HEK293T (cell line): ENCODE measurements at places on chromosomes 11 and 22.

DNA sequence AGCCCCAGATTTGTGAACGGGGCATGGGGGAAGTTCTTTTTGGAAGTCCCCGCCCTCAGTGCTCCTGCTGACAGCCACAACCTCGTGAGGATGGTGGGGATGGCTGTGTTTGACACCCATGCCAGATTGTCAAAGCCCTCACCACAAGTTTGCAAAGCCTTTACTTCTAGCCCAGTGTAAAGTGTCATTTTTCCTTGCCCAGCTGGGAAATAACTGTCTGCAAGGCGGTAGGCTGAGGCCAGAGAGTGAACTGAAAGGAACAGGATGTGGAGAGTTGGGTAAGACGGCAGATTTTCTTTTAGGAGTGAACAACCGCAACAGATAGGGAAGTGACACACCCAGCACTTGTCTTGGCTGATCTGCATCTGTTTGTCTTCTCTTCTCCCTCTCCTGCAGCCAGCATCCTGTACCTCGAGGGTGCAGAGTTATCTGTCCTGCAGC lies 13.6 kb downstream of the IL17RA start:
- no peak for DNase-seq

DNA sequence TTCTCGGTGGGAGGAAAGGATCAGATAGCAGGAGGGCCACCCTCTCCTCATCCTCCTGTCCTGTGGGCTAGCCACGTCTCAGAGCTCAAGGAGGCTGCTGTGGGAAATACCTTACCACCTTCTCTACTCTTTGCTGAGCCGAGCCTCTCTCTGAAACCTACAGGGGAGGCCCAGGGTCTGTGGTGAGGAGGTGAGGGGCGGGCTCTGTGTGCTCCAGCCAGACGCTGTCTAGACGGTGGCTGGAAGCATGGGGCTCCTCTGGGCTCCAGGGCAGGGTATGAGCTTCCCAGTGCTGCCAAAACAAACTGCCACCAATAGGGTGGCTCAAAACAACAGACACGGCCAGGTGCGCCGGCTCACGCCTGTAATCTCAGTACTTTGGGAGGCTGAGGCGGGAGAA lies 5.5 kb upstream of the TMPRSS6 start:
- DNase-seq = no peak

DNA sequence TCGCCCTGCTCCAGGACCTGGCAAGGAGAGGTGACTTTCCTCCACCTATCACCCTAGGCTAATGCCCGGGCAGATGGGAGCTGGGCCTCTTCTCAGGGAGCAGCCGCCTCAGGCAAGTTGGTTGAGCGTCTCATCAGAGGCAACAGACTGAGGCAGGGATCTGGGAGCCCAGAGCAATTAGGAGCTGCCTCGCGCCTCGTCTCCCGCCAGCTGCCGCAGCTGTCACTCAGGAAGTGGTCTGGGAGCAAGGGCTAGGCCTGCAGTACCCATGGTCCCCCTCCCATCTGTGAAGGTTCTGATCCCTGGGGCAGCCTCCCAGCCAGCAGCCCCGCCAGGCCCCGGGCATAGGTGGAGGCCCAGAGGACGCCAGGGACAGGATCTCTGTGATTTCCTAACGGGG lies 4.6 kb upstream of the CABP7 start:
- DNase-seq = no peak

- DNase-seq = no peak
These were observed 65.6 kb downstream of the OR4C45 start for GRCh38 chr11:50098186-50098725.

DNA sequence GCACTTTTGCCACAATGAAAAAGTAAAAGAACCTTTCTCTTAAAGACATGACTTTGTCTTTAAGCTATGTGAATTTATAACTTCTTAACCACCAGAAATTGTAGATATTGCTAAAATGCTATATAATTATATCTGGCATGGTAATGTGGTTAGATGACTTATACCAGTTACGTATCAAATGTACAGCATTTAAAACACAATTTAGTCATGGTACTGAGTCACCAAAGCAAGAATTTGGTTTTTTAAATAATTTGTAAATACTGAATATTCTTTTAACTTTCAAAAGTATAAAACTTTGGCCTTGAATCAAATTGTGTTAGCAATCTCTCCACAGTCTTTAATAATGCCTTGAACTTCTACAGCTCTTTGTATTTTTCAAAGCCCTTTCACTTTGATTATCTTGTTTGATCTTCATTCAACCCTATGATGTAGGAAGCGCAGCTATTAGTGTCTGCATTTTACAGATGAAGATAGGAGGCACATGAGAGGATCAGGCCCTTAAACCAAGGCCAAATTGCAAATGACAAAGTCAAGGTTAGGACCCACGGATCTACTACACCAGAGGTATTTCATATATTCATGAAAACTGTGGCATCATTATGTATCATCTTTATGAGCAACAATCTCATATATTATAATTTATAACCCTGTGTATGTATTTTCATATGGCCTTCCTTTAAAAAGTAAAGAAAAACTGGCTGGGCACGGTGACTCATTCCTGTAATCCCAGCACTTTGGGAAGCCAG lies 4.4 kb upstream of the SYTL2 start:
- DNase-seq = no peak

DNA sequence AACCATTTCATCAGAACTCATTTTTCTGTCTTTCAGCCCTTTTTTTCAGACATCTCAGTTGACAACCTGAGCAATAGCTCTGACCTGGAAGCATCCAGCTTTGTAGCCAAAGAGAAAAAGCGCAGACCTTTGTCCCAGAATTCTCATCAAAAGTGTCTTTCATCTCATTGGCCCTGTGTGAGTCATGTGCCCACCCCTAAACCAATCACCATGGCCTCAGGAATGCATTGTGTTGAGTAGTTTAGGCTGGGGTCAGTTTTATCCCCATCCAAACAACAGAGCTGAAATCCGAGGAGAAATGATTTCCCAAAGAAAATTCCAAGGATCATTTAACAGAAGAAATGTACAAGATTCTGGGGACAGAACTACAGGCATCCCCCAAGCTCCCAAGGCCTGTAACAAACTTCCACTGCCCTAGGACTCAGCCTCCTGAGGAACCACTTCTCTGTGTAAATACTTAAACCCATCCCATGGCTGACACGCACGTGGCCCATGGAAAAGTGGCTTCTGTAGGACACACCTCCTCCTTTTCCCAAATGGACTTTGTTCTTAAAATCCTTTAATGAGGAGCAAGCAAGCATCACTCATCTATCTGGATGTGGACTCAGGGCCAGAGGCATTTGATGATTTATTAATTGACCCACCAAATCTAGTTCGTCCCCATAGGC lies 429.0 kb downstream of the SOX6 start:
- DNase-seq = no peak

GRCh38 chr11:17386331-17387084 lies 2.0 kb downstream of the KCNJ11 start:
- peak; percentile 60 for DNase-seq

DNA sequence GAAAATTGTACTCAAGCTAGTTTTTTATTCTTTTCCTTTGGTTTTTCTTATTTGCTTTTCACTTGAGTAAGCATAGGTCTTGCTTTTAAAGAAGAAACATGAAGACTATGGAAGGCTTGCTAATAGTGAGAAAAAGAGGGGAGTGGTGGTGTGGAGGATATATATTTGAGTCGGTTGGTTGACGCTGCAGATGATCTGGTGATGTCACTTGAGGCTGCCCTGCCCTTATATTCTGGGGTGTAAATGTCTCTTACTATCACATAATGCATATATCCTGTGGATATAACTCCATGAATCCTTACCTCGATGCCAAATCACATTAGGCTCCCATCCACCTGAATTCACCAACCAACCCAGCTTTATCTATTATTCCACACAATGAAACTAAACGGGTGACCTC lies 2.9 kb downstream of the GRIA4 start:
- DNase-seq = no peak

DNA sequence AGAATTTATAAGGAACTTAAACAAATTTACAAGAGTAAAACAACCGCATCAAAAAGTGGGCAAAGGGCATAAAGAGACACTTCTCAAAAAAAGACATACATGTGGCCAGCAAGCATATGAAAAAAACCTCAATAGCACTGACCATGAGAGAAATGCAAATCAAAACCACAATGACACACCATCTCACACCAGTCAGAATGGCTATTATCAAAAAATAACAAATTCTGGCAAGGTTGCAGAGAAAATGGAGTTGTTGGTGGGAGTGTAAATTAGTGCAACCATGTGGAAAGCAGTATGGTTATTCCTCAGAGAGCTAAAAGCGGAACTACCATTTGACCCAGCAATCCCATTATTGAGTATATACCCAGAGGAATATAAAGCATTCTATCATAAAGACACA lies 866.8 kb upstream of the TENM4 start:
- no peak for DNase-seq

GRCh38 chr11:66546368-66546965 lies at the start of gene ACTN3:
TSS of gene ACTN3 (plus strand) at chr11:66546903. CDS start at chr11:66546938, 35 bp downstream.
- DNase-seq = no peak

DNA sequence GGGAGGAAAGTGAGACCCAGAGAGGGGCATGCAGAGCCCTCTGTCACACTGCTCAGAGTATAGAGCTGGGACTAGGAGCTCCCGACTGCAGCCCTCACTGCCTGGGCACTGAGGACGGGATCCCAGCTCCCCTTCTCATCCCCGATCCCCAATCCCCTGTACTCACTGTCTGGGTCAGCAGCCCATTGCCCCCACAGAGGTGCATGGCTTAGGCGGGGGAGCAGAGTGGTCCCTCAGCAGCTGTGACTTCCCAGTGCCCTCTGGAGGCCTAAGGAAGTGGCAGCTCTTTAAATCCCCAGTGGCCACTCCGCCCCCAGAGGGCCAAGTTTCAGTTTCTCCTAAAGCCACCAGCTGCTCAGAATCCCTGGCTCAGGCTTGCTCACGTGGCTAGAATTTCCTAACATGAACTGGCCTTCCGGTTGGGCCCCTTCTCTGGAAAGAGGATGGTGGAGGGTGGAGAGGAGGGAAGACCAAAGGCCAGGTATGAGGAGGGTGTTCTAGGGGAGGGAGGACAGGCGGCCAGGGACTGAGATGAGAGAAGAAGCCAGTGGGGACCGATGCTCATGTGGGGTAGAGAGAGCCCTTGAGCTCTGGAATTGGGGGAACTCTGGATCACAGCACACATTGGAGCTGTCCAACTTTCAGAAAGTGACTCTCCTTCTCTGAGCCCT lies at the start of gene BATF2:
Gene BATF2 (minus strand): TSS at position 262 of the 671 bp plus-strand sequence. CDS start 57 bp downstream, at position 205.
- peak; percentile 75 for DNase-seq

- DNase-seq = no peak
These were observed 444.2 kb downstream of the CNTN5 start for GRCh38 chr11:99464985-99465384.

DNA sequence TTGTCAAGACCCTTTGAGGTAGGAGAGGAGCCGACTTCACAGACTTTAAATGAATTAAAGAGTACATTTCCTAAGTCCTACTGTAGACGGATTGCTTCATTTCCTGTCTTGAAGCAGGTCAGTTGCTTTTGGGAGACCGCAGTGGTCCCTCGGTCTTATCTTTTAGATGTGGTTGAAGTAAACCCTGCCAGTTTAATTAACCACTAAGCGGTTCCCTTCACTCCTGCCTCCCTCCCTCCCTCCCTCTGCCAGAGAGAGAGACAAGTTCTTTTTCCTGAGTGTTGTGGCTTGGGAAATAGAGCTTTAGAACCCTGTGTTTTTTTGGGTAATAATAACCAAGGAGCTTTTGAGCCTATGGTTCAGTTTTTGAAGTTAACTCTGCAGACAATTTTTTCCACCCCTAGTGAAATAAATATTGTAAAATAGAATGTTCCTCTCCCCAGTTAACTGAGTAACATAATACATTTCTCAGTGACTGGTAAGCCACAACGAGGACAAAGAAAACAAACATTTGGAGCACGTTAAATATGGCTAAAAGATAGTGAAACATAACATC lies 147.5 kb downstream of the LDLRAD3 start:
- DNase-seq = no peak

- no peak for DNase-seq
These were observed 74.9 kb downstream of the DYNC2H1 start for GRCh38 chr11:103183981-103184611.

DNA sequence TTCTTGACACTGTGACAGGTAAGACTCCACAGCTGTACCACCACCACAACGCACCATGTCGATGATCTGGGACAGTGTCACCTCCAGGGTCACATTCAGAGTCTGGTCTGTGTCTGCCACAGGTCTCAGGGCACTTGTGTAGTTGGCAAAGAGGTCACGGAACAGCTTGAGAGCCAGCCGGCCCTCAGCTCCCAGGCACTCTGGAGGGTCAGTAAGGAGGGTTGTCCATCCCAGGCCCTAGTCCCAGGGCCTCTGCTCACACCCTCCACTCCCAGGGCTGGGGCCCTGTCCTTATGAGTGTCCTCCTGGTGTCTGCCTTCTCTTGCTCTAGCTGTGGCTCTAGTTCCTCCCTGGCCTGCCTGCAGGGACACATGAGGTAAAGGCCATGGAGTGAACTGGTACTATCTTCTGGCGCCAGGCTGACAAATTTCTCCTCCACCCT lies 1.4 kb downstream of the CHRNA10 start:
- no peak for DNase-seq

DNA sequence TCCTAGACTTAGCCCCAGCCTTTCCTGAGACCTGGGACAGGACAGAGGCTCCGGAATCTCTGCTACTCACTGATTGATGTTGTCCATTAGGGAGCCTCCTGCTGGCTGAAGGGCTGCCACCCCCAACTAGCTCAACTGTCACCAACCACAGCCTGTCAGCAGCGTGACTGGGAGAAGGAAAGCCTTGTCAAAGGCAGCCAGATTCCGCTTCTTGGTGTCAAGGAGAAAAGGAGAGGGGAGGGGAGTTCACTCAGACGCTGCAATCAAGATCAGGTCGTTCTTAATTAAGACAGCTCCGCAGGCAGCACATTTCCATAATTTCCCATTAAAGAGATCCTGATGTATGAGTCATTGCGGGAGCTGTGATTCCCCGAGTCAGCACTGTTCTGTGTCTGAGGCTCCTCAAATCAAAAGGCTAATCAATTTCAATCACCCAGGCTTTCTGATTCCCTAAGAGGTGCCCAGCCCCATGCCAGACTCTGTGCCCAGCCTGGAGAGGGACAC lies 152.8 kb upstream of the ZBED5 start:
- DNase-seq = peak; percentile 50

GRCh38 chr22:23498811-23499798 lies 81.0 kb downstream of the IGLL1 start:
- DNase-seq = no peak

DNA sequence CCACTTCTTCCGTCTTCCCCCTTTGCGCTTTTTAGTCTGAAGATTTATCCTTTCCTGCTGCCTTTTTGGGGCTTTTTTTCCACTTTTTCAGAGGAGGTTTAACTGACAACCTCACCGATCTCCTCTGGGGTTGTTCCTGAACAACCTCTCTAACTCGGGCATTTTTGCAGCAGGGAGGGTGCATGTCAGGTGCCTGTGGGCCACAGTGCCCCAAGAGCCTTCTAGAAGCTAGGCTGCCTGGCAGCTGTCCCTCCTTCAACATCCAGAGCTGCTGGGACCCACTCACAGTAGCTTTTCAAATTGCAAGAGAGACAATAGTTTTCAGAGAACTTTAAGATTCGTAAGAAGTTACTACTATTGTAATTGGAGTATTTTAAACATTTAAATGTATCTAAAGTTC lies 1112.4 kb upstream of the CNTN5 start:
- DNase-seq = no peak
